ENCODE measurements at places on chromosomes 6 and 20.

GRCh38 chr6:111468329-111469012 is 14.5 kb downstream of the REV3L start:
- no peak for DNase-seq

- DNase-seq, result no peak
Observed at GRCh38 chr6:142851601-142852000, 93.4 kb downstream of the HIVEP2 start.

- DNase-seq, result no peak
Observed at GRCh38 chr6:30719356-30719755, 796 bp upstream of the TUBB start.

- DNase-seq, result no peak
Observed at GRCh38 chr6:88359530-88360202, 193.5 kb upstream of the CNR1 start.

DNA sequence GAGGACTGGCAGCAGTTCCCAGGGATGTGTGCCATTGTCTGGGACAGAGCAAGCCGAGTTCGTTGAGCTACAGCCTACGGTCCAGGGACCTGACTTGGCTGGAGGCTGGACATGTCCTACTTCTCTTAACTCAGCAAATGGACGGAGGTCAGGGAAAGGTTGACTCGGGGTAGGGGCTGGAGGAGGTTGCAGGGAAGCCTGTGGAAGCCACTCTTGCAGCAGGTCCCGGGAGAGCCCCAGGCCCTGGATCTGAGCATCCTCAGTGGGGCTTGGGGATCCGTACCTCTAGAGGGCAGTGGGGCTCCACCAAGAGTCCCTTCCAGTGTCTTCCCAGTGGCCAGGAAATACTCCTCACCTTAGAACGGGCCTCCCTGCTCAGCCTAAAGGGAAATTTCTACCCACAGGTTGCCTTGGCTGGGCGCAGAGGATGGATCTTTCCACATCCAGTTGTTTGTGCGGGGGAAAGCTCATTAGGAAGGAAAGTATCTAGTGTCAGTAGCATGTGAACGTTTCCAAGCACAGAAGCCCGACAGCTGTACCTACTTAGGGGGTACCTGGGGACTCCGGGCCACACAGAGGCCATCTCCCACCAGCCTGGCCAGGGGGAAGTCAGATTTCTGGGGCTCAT is 170.2 kb downstream of the NFATC2 start:
- peak; percentile 55 for DNase-seq

GRCh38 chr6:68038815-68039408 is 596.2 kb upstream of the ADGRB3 start:
- DNase-seq, result no peak

DNA sequence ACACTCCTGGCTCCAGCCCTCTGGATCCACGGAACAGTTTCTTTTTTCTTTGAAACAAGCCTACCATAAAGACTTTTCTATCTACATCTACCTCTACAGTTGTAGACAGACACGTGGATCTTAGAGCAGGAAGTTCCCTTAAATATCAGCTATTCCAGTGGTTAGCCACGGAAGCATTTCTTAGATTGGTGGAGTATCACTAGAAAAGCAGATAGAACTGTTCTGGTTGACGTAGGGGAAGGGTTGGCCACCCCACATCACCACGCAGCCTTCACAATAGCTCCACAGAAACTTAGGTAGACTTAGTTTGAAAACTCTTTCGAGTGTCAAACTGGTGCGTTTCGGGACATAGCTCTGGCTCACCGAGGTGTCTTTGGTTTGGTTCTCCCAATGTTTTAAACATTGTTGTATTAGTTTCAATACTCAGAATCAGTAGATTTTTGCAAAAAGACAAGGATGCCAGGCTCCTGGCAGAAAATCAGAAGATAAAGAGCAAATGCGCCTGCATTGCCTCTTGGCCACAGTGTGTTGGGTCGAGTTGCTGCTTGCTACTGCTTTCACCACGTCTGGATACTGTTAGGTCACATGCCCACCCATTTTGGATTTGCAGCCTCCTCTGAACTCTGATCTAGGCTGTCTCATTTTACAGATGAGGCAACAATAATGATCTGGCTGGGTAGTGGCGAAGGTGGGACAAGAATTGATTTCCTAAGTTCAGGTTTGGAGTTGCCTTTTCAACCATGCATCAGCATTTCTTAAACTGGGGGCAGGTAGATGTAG is 71.5 kb upstream of the DTNBP1 start:
- no peak for DNase-seq

DNA sequence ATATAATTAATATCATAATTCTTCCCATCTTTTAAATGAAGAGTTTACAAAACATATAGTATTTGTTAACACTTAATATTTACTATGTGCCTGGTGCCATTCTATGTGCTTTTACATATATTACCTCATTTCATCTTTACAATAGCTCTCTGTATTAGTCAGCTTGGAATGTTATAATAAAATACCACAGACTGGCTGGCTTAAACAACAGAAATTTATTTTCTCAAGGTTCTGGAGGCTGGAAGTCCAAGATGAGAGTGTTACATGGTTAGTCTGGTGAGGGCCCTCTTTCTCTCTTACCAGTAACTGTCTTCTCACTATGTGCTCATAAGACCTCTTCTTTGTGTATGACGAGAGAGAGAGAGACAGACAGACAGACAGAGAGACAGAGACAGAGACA is 110.2 kb downstream of the NKAIN2 start:
- no peak for DNase-seq

- no peak for DNase-seq
Observed at GRCh38 chr6:5025911-5026819, 22.3 kb upstream of the RPP40 start.

DNA sequence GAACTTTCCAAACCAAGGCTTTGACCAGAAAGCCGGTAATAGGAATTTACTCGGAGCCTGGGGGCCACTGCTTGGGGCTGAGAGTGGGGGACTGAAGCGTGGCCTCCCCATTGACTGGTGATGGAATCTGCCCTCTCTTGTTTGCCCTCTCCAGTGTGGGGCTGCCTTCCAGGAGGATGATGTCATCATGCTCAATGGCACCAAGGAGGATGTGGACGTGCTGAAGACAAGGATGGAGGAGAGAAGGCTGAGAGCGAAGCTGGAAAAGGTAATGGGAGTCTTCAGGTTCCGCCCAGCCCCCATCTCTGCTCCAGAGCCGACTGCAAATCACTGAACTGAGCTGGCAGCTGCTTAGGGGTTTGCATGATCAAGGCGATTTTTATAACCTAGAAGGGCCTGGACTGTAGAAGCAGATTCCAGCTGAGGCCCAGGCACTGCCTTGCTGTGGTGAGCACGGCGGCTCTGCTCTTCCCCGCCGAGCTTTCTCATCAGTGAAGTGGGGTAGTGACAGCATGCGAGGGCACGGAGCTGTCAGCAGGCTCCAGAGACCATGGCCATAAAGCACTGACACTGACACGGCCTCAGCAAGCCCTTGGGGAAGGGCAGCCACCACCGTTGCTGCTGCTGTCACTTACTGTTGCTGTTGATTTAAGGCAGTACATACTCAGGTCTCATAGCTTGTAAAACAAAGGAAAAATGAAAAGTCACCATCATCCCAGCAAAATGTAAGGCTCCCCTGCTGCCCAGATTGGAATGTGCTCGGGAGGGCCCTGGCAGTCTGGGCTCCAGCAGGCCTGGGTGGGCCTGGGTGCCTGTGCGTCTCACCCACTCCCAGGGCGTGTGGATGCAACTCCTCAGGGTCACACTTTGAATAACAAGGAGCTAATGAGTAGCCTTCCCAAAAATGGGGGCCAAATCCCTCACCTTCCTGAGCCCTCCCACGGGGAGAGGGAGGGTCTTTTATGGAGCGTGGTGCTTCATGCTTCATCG is 11.1 kb upstream of the FAM209A start:
- DNase-seq, result no peak

GRCh38 chr6:38975621-38976049 is 72.9 kb upstream of the GLP1R start:
- DNase-seq, result no peak

DNA sequence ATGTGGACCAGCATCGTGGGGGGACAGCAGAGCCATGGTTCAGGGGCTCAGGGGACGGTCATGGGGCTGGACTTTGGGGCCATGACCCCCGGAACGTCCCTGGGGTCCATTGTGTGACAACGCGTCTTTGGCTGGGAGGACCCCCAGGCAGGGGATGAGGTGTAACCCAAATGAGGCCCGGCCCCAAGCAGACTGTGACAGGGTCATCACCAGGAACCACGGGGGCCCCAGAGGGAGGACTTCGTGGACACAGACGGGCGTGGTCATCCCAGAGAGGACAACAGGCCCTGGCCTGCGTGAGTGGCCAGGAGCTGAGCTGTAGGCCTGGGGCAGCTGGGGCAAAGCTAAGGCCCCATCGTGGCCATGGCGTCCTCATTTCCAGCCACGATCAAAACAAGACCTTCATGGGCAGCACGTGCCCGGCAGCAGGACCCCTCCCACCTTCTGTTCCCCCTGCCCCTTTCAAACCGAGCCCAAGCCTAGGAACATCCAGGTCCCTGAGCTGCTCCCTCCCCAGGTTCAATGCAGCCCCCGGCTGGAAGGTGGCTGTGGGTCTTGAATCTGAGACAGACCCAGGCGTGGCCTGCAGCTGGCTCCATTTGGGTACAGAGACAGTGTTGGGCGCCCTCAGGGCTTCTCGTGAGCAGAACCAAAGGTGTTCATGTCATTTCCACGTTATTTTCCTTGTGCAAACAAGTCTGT is 187.8 kb downstream of the TAF4 start:
- no peak for DNase-seq

DNA sequence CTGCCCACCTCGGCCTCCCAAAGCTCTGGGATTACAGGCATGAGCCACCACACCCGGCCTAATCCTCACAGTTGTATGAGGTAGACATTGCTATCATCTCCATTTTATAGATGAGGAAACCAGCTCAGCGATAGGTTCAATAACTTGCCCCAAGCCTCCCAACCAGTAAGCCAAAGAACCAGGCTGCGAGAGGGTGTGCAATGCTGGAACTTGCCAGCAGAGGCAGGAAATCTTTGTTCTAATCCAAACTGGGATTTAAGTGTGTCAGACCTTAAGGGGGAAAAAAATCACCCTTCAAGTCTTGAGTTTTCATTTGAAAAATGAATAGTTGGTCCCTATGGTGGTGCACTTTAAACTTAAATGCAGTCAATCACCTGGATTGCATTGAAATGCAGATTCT is 20.1 kb upstream of the RNGTT start:
- no peak for DNase-seq

DNA sequence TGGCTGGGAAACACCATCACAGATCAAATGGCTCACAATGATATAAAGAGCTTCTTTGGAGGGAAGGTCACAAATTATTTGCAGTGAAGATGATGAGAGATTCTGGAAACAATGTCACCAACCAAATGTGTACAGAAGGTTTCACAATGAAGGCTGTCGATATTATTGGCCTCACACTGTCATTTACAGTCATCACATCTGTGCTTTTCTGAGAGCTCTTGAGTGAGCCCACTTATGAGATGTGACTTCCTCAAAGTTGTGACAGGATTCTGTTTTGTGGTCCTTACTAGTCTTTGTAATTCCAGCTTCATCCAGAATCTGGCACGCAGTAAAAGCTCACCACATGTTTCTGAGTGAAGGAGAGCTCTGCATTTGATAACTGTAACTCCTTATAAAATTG is 133.6 kb downstream of the LMBRD1 start:
- DNase-seq, result no peak

DNA sequence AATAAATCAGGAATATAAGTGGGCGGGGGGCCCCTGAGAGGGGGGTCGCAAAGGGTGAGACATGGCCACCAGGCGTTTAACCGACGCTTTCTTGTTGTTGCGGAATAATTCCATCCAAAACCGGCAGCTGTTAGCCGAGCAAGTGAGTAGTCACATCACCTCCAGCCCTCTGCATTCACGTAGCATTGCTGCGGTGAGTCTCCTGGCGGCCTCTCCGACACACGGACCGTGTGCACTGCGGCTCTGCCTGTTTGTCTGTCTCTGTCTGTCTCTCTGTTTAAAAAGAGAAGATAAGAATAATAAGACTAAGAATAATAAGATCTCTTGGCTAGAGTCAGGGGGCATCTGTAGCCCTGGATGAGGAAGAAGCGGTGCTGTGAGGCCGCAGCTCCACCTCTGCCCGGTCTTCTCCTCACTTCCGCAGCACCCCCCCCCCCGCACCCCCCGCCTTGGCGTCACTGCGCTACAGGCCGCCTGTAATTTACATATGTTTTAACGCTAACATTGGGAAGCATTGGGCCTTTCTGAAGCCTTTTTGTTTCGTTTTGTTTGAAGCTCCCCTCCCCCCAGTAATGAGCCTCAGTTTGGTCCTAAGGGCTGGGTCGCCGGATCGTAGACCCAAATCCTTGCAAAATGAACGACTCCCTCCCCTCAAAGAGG is 993 bp downstream of the STX16 start:
- peak; percentile 65 for DNase-seq

DNA sequence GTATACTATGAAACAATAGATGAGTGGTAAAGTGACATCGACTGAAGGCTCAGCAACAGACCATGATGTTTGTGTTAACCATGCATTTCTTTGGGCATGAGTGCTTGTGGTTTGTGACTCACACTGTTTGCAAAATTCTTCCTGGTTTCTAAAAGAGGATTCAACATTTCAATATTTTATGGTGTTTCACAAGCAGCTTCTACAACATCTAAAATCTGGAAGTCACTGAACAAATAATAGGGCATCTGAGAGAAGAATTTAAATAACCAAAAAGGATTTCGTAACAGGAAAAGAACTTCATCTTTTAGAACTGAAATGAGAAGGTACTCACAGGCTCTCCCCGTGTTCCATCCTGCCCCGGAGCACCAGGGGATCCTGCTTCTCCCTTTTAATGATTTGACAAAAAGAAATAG is 146.2 kb downstream of the COL21A1 start:
- DNase-seq, result no peak

DNA sequence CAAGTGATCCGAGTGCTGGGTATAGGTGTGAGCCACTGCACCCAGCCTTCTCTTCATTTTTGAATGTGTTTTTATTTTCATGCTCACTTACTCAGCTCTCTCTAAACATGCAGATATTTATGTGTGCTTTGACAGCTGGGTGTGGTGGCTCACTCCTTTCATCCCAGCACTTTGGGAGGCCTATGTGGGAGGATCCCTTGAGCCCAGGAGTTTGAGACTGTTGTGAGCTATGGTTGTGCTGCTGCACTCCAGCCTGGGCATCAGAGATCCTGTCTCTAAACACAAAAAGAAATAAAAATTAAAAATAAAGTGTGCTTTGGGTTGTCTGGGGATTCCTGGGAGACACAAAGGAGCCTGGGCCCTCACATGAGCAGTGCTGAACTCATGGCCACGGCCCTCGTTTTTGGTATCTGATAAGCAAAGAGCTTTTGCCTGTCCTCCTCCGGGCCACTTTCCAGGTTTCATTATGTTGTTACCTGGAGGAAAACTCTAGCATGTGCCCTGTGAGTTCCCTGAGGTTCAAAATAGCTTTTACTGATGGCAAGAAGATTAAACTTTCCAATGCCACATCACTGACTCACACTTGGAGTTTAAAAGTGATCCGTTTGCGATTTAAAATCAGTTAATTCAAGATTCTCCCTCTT is 78.5 kb downstream of the CD164 start:
- no peak for DNase-seq

GRCh38 chr6:30883685-30884520 is at the start of gene DDR1:
Gene DDR1, plus strand, starts transcription at chr6:30884519. Its CDS starts 4,211 bp downstream, at chr6:30888730.
- DNase-seq, result peak; percentile 55

DNA sequence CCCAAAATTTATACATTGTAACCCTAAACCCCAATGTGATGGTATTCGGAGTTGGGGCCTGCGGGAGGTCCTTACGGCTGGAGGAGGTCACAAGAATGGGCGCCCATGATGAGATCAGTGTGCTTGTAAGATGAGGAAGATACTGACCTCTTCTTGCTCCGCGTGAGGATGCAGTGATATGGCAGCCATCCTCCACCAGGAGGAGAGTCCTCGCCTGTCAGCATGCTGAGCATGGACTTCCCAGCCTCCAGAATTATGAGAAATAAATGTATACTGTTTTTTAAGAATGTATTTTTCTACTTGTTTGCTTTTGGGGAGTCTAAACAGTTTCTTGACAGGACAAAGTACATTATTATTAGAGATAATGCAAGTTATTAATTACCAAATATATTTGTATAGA is 8.7 kb upstream of the SYNDIG1 start:
- no peak for DNase-seq

Measured in activated CD4-positive, alpha-beta T cell treated with anti-CD3 and anti-CD28 coated beads for 4 hours (primary cell).